NCI-H2107 (cell line): ENCODE measurements at places on chromosomes 12 and 14.

DNA sequence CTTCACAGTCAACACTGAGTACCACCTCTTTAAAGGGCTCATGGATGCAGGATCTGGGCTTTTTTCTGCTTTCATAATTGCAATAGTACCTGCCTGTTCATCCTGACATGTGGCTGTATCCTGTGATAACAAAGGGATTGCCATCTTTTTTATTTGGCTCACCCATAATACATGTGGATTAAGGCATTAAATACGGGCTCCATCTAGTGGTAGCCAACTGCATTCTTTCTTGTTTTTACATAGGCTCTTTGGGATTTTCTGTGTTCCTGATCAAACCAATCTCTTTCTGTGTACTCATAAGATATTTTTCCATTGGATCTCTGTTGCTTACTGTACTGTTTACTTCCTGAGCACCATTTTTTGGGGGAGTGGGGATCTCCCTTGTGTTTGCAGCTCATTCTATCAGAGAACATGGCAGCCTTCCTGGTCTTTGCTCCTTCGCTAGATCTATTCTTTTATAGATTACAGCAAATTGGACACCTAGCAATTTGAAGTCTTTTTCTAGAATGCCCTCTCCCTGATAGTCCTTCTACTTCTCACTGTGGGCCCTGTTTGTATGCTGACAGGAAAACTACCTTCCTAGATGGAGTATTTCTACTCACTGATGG, 723.4 kb upstream of the MDGA2 start:
- peak; percentile 16 for DNase-seq

- no peak for DNase-seq
These were observed 5.9 kb downstream of the SERPINA6 start for GRCh38 chr14:94317259-94317658.

DNA sequence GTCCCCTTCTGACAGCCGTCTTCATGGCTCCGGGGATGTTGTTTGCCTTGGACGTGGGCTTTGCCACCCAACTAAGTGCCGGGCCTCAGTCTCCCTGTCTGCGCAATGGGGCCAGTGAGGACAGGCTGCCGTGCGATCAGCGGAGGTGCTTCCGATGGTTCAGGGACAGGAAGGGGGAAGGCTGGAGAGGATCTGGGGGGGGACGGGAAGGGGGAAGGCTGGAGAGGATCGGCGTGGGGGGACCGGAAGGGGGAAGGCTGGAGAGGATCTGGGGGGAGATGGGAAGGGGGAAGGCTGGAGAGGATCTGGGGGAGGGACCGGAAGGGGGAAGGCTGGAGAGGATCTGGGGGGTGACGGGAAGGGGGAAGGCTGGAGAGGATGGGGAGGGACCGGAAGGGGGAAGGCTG, 3.4 kb downstream of the MMP17 start:
- no peak for DNase-seq

DNA sequence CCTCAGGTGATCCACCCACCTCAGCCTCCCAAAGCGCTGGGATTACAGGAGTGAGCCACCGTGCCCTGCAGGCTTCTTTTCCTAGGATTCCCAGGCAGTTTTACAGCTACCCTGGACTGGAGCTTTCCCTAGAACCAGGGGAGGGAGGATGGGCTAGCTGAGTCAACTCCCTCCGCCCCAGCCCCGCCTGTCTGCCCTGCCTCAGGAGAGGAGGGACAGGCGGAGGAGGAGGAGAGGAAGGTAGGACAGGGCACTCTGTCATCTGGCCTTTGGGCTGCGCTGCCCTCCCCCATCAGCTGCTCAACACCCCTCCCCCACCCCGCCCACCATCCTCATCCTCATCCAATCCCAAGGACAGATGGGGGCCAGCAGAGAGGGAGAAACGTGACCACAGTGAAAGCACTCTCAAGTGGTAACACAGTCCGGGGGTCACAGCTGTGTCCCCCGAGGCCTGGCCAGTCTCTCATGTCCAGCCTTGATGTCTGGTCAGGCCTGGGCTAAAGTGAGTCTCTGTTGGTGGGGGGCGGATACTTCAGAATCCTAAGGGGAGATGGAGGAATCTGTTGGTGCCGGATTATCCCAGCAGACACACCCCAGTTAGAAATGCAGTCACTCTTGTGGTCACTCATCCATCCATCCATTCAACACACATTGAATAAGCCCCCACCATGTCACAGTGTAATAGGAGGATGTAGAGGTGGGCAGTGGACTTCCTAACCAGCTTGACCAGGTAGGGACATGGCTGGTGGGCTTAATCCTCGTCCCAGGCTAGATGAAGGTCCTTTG, 12.3 kb downstream of the FIGNL2 start:
- DNase-seq = no peak

GRCh38 chr14:104328607-104329006, 190.2 kb downstream of the KIF26A start:
- DNase-seq = no peak

GRCh38 chr12:111437816-111438454, 32.2 kb downstream of the SH2B3 start:
- no peak for DNase-seq

GRCh38 chr14:70809225-70810219, at the start of gene MAP3K9:
TSS of gene MAP3K9 (minus strand) at chr14:70809513. CDS start at chr14:70809171, 342 bp downstream.
- DNase-seq = peak; percentile 100

DNA sequence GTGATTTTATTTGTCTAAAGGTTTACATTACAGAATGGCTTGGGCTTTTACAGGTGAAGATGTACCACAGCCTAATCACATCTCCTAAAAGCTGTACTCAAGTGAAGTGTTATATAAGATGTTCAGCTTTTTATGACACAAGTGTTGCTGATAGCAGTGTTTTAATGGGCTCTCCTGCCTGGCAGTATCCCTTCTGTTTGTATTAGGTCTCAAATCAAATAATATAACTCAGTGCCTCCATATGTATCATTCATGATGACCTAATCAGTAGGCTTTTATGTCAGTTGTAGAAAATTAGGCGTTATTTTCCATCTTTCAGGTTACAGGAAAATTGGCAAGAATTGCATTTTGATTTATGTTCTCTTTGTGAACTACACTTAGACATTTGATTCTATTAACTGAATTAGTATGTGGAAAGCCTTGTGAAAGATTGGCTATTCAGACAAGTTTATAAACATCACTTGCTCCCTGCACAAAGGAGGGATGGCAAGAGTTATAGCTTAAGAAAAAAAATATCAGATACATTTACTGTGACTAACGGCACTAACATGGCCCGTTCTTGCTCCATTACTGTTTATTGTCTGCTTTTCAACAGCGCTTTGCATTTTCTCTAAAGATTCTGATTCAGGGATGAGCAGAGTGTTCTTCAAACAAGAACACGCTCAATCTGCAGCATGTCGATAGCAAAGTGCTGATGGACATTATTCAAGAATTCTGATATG, 143.7 kb upstream of the DIO2 start:
- DNase-seq = no peak

- DNase-seq = no peak
These were observed 59.4 kb upstream of the KCNMB4 start for GRCh38 chr12:70306676-70307075.

DNA sequence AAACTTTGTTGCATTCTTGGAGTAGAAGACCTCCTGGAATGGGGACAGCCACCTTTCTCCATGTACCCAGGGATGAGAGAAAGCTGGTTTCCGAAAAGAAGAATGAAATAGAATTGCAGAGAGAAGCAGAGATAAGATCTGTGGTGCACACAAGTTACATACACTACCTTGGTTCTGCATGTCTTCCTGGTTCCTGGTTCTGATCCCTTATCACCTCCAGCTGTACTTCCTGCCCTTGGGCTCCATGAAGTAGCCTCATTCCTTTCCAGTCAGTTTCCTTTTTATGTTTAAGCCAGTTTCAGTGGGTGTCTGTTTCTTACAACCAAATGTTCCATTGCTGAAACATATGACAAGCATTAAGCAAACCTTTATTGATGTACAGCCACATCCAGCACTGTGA, 69.3 kb downstream of the FBXW8 start:
- no peak for DNase-seq

- no peak for DNase-seq
These were observed 1.9 kb upstream of the VRK1 start for GRCh38 chr14:96795109-96795828.

GRCh38 chr12:75698052-75698451, 186.6 kb upstream of the KRR1 start:
- DNase-seq = no peak

DNA sequence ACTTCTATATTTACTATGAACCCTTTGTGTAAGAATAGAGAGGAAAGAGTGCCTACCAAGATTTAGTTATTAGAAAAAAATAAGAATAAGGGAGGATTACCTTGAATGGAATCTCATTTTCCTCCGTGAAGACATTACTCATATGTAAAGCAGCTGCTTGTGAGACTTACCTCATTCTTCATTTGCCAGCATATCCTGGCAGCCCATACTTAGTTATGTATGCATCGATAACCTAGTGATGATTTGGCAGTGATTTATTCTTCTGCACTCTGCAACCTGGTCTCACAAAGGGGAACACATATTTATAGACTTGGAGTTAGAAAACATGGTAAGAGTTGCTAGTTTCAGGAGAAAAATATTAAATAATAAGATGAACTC, 56.8 kb downstream of the LRFN5 start:
- DNase-seq = no peak

GRCh38 chr14:72903716-72904115, 9.8 kb upstream of the DPF3 start:
- no peak for DNase-seq

DNA sequence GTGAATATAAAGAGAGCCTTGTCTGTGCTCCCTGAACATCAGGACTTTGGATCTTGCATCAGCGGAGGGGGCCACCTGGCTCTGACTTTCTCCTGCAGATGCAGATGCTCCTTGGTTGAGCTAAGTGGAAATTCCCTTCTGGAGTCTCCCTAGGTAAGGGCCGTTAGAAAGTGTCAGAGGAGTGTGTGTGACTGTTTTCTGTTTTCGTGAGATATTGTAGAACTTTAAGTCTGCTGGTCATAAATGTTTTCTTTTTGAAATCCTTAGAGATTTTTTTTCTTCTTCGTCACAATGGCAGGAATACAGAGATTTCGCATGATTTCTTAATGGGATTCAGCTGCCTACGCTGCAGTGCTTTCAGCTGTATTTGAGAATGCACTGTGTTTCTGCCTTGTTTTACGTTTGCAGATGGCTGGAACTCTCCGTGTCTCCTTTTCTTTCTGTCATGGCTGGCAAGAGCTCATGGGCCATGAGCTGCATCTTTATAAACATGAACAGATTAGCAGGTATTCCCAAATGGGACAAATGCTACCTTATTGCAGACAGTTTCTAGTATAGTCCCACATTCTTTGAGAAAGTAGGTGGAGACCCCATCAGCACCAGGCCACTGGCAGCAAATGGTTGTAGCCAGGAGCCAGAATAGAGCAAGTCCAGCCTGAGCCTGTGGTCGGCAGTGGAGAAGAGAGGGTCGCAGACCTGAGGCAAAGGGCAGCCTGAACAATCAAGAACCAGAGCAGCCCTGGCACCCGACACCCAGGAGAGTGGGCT, 76.2 kb upstream of the FRMD6 start:
- DNase-seq = no peak

- DNase-seq = no peak
These were observed 247.7 kb downstream of the ATP23 start for GRCh38 chr12:58189030-58189429.

DNA sequence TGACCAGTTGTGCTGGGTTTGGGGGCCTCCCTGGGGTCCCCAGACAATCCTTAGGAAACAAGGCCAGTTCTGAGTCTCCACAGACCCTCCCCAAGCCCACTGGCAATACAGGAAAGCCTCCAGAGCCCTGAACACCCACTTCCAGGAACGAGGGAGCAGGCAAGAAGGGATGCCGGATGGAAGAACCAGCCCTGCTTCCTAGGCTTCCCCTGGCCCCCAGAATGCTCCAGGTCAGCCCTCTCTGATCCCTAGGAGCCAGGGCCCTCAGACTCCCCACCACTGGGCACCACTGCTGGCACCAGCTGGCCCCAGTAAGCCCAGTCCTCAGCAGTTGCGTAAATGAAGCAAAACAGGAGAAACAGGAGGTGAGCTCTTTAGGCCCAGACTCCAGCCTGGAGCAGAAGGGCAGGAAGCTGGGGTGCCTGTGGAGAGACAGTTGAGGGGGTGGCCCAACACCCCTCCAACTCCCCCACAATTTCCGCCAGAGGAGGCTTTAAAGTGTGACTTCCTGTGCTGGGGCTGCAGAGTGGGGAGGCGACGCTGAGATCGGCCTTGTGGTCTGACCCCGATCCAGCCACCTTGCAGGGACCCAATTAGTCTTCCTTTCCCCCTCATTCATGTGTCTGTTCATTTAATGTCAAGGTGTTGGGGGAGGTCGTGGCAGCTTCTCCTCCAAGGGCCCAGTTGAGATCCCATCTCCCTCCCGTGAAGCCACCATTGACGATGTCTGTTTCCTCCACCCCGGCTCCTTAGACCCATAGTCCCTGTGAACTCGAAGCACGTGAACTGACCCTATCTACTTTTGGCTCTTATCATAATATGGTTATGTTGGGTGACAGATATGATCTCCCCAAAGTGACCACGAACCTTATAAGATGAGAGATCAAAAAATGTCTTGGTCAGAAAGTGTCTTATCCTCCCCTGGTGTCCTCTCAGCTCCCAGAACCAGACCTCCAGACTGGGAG, 4.7 kb downstream of the TNFRSF1A start:
- no peak for DNase-seq

DNA sequence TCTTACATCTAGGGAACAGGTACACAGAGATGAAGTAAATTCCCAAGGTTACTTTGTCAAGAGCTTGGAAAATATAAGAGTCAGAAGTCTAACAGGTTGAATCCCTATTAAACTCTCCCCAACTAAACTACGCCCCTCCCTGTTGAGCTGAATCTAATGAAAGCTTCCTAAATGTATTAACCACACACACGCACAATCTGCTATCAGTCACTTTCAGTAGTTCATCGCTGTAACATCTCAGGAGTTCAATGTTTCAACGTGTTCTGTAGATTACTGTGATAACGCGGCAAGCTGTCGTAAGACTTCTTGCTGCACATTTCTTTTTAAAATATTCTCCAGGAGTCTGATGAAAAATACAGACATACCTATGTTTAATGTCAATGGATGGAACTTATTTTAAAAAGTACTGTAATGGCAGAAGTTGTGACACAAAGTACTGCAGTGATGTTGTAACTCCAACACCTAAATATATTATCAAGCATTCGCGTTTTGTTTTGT, 612 bp upstream of the SLC25A3 start:
- DNase-seq = no peak

- no peak for DNase-seq
These were observed 420 bp upstream of the OTUB2 start for GRCh38 chr14:94025720-94026119.

DNA sequence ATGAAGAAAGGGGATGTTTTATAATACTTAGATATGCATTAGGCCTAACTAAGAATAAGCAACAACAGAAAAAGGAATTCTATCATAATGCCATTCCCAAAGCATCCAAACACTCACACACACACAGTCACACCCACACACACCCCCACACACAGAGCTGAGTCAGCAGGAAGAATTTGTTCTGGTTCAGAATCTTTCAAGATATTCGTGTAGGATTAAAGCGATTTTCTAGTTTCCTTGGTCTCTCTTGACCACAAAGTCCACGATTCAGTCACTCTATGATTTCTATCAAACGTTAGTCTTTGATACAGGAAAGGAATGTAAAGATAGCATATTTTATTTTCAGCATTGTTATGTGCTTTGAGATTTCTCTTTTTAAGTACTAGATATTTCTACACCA, 382.6 kb upstream of the DCN start:
- no peak for DNase-seq

- no peak for DNase-seq
These were observed 243.0 kb upstream of the PDE3A start for GRCh38 chr12:20125276-20125798.

GRCh38 chr12:27951898-27952297, 20.6 kb downstream of the PTHLH start:
- no peak for DNase-seq
